Naive thymus-derived CD4-positive, alpha-beta T cell (primary cell): ENCODE measurements at places on chromosomes 3 and 15.

DNA sequence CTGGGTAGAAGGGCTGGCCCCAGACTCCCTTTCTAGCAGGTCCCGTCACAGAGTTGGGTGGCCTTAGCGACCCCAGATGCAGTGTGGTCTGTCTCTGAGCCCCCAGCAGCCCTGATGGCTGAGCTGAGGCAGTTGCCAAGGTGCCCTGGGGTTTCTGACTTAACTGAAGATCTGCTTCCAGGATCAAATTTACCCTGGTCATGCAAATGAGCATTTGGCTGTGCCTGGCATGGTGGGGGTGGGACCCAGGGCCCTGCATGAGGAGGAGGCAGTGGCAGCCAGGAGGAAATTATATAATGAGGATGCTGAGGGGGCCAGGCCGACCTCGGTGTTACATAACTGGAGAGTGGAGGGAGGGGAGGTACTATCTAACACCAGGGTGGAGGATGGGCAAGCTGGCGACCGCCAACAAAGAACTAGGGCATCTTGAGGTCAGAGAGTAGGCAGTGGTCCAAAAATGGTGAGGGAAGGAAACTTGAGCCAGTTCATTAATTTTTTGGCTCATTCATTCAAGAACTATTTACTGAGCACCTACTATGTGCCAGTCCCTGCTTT is 16.4 kb downstream of the PLEKHO2 start:
- DNase-seq = no peak

DNA sequence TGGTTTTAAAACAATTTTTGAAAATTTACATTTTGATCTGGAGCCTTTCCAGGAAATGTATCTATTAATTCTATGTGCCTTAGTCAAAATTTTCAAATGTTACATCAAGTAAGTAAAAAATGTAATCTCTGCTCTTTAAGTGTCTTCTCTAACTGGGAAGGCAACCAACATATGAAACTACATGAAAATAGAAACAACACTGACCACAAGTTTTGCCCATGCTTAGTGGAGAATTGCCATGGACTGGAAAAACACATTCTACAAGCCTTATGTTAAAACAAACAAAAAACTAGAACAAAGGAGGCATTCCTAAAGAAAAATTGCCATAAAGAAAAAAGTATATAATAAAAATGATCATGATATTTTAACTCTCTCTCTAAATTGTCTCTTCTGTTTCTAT is 75.9 kb upstream of the SPRED1 start:
- DNase-seq = no peak

GRCh38 chr3:31432897-31433678 is 99.6 kb upstream of the STT3B start:
- DNase-seq = no peak

DNA sequence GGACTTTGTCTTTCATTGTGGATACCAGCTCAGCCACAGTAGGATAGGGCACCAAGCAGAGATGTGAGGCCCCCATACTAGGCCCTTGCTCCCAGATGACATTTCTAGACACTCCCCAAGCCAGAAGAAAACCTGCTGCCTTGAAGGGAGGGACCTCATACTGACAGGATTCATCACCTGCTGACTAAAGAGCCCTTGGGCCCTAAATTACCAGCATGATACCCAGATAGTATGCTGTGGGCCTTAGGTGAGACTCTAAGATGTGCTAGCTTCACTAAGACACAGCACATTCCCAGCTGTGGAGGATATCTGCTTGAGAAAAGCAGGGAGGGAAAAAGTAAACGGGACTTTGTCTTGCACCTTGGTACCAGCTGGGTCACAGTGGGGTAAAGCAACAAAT is 324.0 kb downstream of the TBL1XR1 start:
- DNase-seq = no peak

- DNase-seq = no peak
Measured at GRCh38 chr15:58423831-58424608, 7.8 kb upstream of the LIPC start.

DNA sequence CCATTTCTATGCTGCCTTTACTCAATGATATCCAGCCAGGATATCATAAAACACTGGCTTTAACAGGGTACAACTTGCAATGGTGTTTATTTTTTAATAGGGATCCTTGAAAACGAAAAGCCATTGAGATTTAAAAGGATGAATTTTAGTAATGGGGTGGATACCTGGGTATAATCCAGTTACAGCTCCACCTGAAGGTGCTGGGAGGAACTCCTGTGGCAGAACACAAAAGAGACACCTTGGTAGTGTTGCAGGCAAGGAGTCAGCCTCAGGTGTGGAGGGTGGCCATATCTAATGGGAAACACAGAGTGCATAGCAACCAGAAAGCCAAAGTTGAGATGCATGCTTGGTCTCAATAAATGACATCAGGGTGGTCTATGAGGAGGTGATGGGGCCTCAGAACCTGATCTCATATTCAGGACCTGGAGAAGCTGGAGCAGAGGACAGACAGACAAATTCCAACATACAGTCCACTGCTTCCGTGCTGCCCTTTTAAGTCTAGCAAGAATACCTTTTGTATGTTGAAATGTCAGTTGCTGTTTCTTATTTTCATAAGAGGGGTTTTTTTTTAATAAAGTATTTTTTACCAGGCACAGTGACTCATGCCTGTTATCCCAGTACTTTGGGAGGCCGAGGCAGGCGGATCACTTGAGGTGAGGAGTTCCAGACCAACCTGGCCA is 12.0 kb upstream of the PAQR9 start:
- no peak for DNase-seq

- DNase-seq = no peak
Measured at GRCh38 chr3:142022381-142022780, 127.0 kb downstream of the TFDP2 start.

DNA sequence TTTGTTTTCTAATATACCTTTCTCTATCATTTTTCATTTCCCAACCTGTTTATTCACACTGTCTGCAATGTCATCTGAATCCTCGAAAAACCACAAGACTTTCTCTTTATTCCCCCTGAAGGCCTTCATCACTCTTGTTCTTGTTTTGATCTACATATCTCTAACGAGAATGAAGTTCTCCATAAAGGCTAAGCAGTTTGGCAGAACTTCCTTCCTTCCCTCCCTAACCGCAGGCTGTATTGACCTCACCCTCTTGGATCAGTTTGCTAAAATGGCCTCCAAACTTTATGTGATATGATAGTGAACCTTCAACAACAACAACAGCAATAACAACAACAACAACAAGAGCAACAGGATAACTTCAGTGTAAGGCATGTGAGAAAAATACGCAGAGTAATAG is 392.8 kb downstream of the TIGIT start:
- no peak for DNase-seq
